ENCODE measurements at places on chromosomes 6 and 20.
A peak's percentile ranks its signal among the peaks of the same experiment; 100 is the strongest.

DNA sequence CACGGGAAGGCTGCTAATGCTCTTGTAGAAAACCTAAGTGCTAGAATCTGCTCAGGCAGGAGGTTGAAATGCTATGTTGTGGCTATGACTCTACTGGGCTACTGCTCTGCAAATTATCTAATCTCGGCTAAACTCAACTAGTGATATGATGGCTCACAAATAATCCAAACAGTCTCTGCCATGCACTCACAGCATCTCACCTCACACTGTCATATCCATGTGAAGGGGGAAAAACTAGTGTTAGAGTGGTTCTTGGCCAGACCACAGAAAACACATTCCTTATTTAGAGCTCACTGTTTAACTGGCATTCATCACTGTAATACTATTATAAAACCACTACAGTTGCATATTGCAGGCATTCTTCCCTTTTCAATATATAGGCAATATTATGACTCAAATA, 81.8 kb upstream of the DST start:
- no peak for DNase-seq

DNA sequence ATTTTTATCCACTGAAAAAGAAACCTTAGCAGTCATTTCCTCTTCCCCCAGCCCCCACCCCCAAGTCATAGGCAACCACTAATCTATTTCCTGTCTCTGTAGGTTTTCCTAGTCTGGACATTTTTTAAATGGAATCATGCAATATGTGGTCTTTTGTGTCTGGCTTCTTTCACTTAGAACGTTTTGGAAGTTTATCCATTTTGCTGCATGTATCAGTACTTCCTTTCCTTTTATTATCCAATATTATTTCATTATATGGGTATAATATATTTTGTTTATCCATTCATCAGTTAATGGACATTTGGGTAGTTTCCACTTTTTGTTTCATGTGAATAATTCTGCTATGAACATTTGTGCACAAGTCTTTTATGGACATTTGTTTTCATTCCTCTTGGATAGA, 99.3 kb upstream of the BMP5 start:
- DNase-seq = no peak

GRCh38 chr6:34979994-34980393, 90.9 kb downstream of the ANKS1A start:
- DNase-seq = no peak

DNA sequence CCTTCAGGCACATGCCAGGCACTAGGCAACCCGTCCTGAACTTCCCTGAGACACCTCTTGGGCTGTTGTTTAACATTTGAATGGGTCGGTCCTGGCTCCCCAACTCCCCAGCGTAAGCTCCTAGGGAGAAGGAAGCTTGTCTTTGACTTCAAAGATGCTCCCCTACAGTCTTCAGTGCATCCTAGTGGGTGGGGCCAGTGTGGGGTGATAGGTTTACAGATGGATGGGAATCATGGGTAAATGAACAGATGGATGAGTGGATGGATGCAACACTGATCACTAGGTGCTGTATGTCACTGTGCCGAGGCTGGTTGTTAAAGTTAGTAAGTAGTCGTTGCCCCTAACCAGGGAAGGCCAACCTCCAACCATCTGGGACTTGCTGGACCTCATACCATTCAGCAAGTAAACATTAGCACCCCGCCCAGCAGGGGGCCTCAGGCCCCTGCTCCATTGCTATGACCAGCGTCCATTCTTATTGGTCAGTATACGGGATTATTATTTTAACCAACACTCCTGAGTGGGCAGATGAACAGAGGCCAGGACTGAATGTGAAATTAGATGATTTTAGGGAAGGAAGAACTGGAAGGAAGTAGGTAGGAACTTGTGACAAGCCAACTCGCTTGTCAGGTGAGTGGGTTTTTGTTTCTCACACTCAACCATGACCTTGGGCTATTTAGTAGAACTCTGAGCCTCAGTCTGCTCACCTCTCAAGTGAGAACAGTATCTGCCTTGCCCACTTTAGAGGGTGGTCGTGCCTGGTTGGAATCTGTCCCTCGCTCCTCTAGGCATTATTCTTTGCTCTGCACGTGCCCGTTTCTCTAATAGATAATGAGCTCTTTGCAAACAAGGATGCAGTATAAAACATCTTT, 82.9 kb upstream of the FOXP4 start:
- no peak for DNase-seq

DNA sequence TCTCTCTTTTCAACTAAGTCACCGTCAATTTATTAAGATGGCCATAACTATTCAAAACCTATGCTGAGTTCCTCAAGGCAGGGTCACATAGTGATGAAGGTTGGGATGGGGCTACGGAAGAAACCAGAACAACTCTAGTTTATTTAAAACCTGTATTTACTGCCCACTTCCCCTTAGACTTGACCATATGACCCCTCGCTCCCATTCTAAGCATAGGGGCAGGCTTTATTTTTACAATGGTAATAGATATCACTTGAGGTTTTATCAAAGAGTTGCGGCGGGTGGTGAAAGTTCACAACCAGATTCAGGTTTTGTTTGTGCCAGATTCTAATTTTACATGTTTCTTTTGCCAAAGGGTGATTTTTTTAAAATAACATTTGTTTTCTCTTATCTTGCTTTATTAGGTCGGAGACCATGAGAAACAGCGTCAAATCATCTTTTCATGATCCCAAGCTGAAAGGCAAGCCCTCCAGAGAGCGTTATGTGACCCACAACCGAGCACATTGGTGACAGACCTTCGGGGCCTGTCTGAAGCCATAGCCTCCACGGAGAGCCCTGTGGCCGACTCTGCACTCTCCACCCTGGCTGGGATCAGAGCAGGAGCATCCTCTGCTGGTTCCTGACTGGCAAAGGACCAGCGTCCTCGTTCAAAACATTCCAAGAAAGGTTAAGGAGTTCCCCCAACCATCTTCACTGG, 5.5 kb downstream of the EDN1 start:
- DNase-seq = no peak

GRCh38 chr20:31923388-31924331, 28.2 kb downstream of the PDRG1 start:
- DNase-seq = no peak

DNA sequence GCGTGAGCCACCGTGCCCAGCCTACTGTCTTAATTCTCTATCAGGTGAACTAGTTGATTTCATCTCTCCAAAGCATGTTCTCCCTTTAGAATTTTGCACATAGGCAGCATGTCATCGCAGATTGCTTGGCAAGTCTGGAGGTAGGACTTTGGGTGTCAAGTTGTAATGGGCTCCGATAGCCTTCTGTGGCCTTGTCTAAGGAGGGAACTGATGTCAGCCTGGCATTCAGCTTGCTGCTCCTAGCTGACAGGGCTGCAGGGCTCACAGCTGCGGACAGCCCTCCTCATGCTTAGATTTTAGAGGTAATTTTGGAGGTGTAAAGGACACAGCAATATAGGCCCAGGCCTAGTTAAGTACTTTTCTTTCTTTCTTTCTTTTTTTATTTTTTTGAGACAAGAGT, 11.3 kb downstream of the CHMP4B start:
- no peak for DNase-seq

GRCh38 chr6:136757150-136757549, 35.1 kb downstream of the MAP3K5 start:
- peak; percentile 6 for DNase-seq

DNA sequence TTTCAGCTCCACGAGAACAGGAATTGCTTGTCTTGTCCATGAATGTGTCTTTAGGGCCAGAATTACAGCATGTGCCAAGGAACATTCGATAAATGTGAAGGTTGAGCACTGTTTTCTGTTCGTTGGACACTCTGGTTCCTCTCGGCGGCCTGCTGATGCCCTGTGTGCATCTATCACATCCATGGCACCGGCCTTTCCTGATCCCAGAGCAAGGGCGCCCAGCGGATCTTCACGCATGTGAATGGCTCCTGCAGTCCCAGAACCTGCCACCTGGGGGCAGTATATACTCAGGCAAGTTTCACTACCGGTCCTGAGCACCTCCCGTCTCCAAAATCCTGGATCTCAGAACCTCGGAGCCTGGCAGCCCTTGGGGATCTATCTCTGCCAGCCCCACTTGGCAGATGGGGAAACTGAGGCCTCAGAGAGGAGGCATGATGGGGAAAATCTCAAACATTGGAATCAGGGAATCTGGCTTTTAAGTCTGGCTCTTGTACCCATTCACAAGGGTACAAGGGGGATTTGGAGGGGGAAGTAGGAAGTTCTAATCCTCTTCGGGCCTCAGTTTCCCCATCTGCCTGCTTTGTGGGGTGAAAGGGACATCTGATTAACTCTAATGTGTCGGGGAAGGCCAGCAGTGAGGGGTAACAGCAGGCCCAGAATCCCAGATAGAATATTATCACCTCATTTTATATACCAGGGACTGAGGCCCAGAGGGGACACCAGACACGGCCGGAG, 4.3 kb upstream of the CEBPB start:
- peak; percentile 71 for DNase-seq

DNA sequence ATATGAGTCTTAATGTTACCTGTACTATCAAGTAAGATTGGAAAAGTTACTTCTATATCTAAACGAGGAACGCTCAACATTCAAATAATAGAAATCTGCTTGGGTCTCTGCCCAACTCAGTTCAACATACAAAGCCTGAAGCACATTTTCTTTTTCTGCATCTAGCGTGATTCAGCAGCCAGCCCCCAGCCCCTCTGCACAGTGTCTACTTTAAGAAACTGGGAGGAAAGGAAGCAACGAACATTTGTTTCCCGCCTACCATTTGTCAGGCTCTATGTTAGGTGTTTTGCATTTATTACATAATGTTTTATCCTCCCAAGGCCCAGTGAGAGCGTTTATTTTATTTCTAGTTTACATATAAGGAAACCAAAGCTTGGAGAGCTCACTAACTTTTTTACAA, 17.3 kb downstream of the PHACTR1 start:
- no peak for DNase-seq

DNA sequence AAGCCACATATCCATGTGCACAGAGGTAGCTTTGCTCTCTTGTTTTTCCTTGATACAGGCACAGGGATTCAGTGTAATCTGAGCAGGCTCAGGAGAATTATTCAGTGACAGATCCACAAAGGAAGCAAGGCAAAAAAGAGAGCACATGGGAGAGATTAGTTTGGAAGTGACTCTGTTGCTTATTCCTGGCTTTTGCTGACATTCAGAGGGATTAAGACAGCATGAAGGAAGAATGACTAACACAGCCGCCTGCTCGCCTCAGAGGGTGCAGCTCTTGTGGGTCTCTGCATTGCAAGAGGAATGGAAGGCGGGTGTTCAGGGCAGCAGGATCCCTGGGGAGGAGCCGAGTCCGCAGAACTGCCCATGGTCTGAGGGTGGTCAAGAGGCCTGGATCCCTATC, 203.4 kb upstream of the KCNQ5 start:
- no peak for DNase-seq

- no peak for DNase-seq
Measured at GRCh38 chr6:128036808-128037570, 136.1 kb upstream of the THEMIS start.

DNA sequence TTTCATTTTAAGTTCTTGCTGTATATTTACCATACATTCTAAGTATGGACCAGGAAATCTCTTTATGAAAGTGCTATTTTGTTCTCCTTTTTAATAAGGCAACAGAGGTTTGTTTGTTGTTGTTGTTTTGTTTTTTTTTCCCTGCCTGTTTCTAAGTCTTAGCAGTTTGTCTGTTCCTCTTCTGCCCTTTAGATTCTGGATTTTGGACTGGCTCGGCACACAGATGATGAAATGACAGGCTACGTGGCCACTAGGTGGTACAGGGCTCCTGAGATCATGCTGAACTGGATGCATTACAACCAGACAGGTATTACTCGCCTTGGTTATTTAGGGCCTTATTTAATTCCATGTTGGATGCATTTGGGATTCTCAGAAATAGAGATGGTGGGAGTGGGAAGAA, 48.0 kb downstream of the MAPK14 start:
- no peak for DNase-seq

DNA sequence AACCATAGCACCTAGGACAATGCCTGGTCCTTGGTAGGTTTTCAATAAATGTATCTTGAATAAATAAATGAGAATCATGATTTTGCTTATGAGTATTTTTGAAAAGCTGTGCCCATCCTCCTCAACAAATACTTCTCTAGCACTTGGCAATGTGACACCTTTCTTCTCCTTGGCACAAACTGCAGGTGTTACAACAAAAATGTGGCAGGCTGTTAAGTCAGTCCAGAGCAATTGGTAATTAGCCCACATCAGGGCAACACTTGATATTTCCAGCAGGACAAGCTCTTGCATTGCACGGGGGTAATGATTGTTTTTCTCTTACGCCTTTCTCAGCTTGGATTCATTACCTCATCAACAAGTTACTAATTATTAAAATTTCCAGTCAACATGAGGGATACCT, 31.6 kb upstream of the SNX9 start:
- DNase-seq = no peak

DNA sequence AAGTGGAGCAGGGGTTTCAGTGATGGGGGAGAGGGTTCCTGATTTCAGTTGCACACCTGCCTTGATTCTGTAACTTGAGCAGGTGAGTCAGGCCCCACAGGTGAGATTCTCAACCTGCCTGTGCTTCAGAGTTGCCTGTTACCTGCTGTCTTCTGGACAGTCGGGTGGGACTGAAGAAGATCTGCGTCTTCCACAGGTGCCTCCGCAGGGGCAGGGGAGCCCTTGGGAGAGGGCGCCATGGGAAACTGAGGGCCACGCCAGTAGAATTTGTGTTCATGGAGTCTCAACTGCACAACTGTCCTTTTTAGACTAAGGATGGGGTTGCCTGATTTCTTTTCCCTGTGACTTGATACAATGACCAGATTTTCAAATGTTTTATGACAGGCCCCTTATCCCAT, 5.2 kb downstream of the UNC93A start:
- no peak for DNase-seq

DNA sequence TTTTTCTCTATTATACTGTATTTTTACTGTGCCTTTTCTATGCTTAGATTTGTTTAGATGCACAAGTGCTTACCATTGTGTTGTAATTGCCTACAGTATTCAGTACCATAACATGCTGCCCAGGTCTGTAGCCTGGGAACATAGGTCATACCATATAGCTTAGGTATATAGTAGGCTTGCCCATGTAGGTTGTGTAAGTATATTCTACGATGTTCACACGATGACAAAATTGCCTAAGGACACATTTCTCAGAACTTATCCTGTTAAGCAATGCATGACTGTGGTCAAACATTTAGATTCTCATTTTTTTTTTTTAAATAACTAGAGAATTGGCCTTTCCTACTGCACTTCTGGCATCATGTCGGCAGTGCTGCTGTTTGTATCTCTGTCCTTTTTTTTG, 253.7 kb upstream of the SUPT3H start:
- DNase-seq = no peak
